ENCODE measurements at places on chromosomes 11 and 22.

GRCh38 chr11:77214557-77214956, 86.5 kb downstream of the MYO7A start:
- no peak for DNase-seq

DNA sequence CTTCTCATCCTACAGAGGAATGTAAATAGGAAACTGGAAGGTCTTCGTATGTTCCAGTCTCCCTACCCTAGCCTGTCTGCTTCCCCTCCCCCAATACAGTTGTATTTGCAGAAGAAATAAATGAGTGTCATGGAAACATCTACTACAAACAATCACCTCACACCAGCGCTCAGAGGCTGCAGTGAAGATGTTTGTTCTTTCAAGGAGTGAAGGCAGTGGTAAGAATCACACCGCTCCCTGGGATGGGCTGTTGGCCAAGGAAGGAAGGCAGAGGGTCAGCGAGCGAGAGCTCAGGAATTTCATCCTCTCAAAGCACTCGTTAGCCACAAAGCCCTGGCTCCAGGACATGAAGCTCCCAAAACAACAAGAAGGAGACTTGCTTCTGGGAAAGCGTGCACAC, 1.1 kb upstream of the IGSF9B start:
- no peak for DNase-seq

GRCh38 chr11:121932646-121933185, 183.3 kb downstream of the BLID start:
- no peak for DNase-seq

DNA sequence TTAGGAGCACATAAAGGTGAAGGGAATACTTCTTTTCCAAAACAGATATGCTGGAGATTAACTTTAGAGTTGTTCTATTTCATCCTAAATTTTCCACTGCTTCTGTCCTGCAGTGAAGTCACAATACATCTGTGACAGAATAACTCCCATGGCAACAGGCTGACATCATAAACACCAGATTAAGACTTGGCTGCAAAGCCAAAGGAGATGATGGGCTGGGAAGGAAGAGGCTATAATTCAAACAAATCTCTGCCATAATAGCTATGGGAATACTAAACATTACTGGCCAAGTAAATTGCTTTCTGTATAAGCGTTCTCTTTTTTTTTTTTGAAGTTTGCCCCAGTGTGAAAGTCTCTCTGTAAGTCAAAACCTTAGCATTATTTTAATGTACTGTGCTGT, 107.7 kb downstream of the CADM1 start:
- DNase-seq: no peak

DNA sequence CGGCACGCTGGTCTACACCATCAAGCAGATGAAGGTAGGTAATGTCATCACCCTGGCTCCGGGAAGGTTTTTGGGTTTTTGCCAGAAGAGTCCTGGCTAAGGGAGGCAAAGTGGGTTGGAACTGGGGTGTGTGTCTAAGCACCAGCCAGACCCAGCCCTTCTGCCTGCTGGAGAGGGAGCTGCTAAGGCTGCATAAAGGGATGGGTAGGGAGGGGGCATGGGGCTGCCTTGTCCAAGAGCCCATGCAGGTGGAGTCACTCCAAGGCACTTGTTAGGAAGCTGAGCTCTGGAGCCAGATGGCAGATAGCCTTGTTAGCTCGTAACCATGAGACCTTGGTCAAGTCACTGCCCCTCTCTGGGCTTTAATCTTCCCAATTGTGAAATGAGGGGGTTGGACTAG, 48.0 kb downstream of the TIMP3 start:
- no peak for DNase-seq

DNA sequence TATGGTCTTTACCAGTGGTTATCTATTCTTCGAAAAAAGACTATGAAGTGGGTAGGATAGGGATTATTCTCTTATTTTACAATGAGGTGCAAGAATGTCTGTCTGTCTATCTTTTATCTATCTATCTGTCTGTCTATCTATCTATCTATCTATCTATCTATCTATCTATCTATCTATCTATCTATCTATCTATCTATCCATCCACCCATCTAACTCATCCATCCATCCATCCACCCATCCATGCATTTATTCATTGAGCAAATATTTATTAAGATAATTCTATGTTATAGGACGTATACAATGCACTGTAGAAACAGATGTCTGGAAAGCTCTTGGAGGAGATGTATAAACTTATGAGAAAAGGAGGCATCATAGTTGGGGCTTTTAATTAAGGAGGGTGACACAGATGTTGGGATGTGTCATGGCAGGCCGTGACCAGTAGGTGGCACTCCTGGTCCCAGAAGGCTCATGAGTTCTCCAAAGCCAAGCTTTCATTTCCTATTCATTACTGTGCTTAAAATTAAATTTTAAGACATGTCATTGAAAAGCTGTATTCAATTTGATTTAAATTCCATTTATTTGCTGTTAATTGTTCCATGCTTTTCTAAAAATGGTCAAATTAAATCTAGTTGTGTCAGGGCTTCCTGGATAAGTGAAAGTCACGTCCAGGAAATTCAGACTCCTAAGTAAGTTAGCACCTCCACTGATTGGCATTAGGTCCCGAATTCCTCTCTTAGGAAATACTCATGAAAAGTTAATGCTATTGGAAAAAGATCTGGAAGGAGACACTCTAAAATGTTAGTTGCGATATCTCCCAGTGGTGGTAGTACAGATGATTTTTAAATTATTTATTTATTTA, 19.0 kb upstream of the E2F8 start:
- peak; percentile 28 for DNase-seq

GRCh38 chr11:25988178-25988577, 343.8 kb upstream of the ANO3 start:
- no peak for DNase-seq

DNA sequence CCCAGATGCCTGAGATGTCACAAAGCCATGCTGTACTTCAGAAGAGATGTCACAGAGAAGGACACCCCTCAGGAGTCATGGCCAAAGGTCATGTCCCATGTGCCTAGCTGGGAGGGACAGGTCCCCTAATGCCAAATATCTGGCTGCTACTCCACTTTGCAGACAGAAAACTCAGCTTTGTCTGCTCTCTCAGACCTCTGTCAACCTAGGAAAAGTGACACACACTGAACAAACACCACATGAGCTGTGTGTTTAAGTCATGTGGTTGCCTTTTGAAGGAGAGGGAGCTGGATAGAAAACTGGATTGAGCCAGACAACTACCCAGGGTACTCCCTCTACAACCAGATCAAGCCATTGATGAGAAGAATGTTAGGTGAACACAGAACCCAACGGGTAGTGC, 3.5 kb downstream of the TRIM66 start:
- no peak for DNase-seq

DNA sequence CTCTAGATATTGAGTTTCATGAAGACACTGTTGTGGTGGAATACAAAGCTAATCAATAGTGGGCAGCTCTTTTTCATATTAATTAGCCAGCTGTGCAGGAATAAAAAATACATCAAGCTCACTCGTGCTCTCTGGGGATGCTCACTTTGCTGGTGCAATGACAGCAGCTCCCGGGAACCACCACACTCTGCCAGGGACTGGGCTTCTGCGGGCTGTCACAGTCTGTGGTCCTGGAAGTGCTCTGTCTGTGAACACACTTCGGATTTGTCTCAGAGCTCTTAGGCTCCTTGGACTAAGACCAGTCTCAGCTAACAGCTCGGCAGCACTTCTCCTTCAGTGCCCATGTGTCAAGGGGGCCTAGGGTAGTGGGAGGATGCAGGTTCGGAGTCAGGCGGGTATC, 393.5 kb downstream of the TENM4 start:
- no peak for DNase-seq

GRCh38 chr11:47523490-47524225, 29.3 kb downstream of the CELF1 start:
- DNase-seq: no peak

DNA sequence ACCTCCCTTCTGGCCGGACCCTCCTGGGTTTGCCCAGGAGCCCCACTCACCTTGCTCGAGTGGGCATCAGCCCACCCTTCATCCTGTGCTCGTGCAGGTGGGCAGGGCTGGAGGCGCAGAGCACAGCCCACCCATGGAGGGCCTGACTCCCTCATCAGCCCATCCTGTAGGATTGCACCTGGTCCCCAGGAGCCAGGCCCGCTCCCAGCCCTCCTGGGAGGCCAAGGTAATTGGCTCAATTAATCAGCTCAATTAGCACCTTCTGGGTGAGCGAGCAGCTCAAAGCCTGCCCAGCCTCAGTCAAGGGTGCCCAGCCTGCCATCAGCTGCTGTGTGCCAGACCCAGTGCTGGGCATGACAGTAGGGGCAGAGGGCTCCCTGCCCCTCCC, 58.1 kb upstream of the NECTIN1 start:
- no peak for DNase-seq

- DNase-seq: no peak
Measured at GRCh38 chr11:107018902-107019493, 722 bp upstream of the GUCY1A2 start.

GRCh38 chr11:64447831-64448598, 89.1 kb downstream of the RPS6KA4 start:
- no peak for DNase-seq

- DNase-seq: no peak
Measured at GRCh38 chr11:124277804-124278203, 21.6 kb downstream of the OR8G5 start.

DNA sequence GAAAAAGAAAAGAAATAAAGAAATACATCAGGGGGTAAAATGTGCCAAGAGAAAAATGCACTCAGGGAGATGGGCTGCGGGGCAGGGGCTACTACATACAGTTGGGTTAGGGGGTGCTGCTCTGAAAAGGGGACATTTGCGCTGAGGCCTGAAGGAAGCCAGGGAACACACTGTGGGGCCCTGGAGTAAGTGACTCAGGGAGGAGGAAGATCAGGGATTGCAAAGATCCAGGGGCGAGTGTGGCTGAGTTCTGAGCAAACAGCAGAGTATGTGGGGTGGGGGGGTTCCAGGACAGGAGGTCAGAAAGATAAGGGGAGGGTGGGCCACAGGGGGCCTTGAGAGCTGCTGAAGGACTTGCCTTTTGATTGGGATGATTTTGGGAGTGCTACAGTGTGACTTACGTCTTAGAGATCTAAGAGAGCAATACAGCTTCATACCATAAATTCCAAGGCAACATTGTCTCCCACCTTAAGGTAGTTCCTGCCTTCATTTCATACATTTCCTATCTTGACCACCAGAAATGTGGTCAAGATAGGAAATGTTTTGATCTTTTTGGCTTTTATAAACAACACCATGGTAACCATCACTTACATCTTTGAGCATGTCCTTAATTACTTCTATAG, 5.8 kb downstream of the A4GALT start:
- no peak for DNase-seq

DNA sequence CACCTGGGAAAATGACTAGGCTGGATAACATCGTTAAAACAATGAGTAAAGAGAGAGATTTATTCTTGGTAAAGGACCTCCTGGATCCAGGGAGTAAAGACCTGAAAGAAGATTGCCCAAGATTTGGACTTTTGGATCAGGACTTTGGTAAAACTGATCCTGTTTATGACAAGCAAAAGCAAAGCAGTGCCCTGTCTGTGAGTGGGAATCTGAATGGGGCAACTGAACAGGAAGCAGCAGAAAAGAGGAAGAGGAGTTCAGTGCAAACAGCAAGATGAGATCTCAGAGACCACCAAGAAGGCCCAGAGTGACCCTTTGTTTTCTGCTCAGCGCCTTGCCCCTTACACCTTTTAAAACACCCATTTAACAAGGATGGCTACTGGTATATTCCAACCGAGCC, 122.0 kb downstream of the VPREB1 start:
- no peak for DNase-seq

GRCh38 chr11:76627606-76628005, 42.9 kb downstream of the LRRC32 start:
- DNase-seq: no peak

DNA sequence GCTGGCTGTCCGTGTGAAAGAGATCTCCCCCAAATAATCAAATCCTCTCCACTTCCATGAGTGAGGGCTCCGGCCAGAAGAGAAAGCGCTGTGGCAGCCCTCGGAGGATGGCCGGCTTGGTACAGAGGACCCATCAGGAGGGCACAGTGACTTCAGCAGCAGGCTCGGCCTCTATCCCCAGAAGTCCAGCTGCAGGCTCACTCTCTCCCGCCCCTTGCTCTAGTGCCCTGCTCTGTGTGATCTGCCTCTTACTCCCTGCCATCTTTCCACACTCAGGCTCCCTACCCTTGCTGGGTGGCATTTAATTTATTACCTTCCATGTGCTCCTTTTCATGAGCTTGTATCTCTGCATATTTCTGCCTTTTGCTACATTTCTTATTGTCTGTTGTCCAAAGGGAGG, 129.7 kb downstream of the SPATA19 start:
- DNase-seq: no peak

DNA sequence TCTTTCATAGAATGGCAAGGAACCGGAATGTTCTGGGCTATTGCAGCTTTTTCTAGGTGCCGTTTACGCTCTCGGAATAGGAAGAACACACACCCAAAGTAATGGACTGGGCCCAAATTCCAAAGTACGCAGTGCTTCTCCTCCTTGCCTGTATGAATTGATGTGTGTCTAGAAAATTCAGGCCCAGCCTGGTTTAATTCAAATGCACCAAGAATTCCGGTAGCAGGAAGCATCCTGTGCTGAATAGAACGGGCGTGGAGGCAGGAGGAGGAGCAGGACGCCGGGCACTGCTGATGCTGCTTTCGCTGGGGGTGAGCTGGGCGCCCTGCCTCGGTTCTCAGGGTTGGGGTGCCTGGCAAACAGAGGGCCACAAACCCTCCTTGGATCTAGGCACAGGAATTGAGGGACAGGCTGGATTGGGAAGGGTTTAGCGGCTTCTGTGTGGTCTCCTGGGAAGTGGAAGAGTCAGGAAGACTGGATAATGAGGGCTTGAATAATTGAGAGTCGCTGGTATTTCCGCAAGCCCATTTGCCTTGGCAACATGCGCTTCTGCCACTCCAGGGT, 2.0 kb downstream of the PARVB start:
- no peak for DNase-seq

- no peak for DNase-seq
Measured at GRCh38 chr11:62372871-62373270, 35.6 kb downstream of the ASRGL1 start.

GRCh38 chr11:65309006-65309405, 5.7 kb upstream of the CDC42EP2 start:
- DNase-seq: no peak

DNA sequence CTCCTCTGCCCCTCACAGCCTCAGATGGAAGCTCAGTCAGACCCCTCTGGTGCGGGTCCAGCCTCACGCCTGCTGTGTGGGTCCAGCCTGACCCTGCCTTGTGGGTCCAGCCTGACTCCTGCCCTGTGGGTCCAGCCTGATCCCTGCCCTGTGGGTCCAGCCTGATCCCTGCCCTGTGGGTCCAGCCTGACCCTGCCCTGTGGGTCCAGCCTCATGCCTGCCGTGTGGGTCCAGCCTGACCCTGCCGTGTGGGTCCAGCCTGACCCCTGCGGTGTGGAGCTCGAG, 445.3 kb downstream of the BRD1 start:
- no peak for DNase-seq

DNA sequence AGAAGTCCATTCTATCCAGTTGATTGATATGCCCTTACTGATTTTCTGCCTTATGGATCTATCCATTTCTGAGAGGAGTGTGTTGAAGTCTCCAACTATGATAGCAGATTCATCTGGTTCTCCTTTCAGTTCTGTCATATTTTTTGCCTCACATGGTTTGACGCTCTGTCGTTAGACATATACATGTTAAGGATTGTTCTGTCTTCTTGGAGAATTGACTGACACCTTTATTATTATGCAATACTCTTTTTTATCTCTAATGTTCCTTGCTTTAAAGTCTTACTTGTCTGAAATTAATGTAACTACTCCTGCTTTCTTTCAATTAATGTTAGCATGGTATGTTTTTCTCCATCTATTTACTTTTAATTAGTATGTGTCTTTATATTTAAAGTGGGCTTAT, 12.1 kb upstream of the ARHGAP20 start:
- DNase-seq: no peak

- DNase-seq: peak; percentile 39
Measured at GRCh38 chr11:67732045-67732787, 57.8 kb upstream of the ALDH3B2 start.

Data from activated naive CD4-positive, alpha-beta T cell (primary cell).